Caudate nucleus (tissue), 63 donors: ENCODE measurements at places on chromosomes 16 and 17.

- no peak for DNase-seq
Measured at GRCh38 chr16:1912215-1912543, 6.0 kb downstream of the HS3ST6 start.

DNA sequence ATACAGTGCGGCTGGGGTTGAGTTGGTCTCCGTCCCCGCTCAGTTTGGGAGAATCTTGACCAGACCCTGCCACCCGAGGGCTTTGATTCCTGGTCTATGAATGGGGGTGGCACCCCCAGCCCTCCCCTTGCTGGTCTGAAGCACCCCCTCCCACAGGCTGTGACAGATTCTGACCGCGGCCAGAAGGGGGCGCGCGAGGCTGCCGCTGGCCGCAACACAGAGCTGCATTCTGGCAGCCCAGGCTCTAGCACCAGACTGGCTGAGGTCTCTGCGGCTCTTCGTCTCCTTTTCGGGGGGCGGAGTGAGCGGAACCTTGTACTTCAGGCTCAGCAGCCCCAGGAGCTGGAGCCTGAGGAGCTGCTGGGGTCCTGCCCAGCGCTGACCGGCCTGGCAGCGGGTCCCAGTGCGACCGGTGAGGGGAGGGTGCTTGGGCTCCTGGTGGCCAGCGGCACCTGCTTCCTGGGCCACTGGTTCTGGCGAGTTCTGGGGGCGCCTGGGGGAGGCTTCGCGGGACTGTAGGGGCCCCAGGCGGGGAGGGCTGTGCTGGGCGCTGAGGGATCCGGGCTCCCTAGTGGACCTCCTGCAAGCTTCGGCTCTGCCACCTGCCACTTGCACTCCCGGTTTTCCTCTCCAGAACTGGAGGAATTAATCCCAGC is 1011.6 kb downstream of the KCNJ18 start:
- no peak for DNase-seq

DNA sequence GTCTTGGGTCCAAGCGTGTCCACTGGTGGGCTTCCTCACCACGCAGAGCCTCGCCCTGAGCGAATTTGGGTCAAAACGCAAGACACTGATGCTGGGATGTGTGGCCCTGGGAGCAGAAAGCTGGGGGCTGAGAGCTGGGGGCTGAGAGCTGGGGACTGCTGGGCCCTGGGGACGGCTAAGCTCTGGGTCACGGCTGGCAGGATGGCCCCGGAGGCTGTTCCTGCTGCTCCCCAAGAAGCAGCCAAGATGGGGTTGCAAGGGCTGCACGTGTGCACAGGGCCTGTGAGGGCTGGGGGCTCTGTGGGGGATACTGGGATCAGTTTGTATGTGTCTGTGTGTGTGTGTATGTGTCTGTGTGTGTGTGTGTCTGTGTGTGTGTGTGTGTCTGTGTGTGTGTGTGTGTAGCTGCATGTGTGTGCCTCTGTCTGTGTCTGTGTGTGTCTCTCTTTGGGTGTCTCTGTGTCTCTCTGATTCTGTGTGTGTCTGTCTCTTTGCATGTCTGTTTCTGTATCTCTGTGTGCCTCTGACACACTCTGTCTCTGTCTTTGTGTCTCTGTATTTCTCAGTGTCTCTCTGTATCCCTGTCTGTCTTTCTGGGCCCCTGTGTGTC is 38.2 kb upstream of the CIBAR2 start:
- no peak for DNase-seq

DNA sequence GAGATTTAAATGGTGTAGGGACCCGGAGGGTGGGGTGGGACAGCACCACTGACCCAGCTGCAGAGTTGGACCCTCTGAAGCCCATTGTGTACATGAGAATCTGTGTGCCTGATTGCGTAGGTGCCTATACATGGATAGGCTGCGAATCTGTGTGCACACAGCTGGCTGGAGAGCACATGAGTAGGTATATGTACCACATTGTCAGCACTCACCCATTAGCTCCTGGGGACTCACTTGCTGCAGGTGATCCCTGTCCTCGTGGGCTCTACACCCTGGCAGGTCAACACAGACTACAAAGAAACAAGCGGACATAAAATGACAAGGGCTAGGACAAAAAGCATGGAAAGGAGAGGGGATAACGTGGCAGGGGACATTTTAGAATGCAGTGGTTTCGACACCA is 11.3 kb upstream of the CETP start:
- no peak for DNase-seq

DNA sequence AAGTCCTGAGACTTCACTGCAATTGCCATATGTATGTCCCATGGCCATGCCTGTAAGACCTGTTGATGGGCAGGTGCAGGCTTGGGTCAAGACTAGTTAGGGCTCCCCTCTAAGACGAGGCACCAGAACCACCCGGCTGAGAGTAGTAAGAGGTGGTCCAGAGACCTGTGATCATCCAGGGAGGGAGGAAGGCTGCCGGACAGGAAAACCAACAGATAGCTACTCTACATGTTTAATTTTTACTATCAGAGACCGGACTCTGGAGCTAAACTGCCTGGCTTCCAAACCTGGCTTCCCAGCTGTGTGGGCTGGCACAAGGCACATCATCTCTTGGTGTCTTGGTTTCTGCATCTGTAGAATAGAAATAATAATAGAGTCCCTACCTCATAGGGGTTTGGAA is 73.0 kb downstream of the ERCC4 start:
- no peak for DNase-seq

- no peak for DNase-seq
Measured at GRCh38 chr16:16881814-16882213, 502.9 kb downstream of the NPIPA7 start.

GRCh38 chr17:57707892-57708291 is 37.2 kb downstream of the CCDC182 start:
- peak; percentile 54 for DNase-seq

DNA sequence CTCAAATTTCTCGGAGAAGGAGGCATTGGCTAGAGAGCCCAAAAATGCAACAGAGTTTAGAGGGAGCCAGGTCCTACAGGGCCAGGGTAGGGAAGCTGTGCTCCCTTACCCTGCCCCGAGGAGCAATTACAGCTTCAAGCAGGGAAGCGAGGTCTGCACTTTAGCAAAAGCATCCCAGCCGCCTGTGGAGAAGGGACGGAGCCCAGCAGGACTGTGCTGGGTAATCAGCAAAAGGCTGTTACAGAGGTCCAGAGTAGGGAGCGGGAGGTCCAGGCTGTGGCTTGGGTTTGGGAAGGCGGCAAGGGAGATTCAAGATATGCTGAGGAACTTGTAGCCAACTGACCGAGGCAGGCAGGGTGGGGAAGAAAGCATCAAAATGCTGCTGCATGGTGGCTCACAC is 162.6 kb downstream of the TMEM132E start:
- DNase-seq, result no peak

- DNase-seq, result no peak
Measured at GRCh38 chr17:15404106-15405057, 63.0 kb upstream of the TEKT3 start.
